Stimulated activated CD4-positive, alpha-beta T cell treated with anti-CD3 and anti-CD28 coated beads, Interleukin-1b, Interleukin-23, amount 100 ng/mL, for 1 hour (primary cell): ENCODE measurements at places on chromosomes 16 and 17.

DNA sequence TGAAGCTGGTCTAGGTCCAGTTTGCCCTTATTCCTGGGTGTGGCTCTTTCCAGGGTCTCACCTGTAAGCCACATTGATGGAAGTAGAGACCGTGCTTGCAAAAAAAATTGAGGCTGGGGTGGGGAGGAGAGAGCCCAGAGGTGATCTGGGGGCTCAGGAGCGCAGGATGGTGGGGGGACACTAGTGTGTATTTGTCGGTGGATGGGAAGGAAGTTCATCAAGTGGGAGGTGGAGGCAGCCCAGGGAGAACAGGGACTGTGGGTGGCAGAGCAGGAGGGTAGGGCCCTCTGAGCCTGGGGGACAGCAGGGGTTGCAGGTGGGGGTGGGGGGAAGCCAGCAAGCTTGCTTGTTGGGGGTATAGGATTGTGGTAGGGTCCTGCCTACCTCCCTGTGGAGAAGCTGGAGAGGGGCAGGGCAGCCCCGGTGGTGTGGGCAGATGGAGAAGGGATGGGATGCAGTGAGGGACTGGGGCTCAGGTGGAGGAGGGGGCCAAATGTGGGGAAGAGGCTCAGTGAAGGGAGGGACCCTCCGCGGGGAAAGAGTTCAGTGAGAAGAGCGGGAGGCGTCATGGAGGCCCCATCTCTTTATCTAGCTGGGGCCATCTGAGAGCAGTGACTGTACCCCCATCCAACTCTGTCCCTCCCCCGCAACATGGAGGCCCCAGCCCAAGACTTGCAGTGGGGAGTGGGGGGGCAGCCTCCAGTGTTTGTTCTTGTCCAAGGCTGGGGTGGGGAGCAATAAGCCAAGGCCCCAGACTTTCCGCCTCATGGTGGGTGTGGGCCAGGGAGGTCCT lies 17.2 kb upstream of the TMEM92 start:
- no peak for DNase-seq

- DNase-seq: no peak
Measured at GRCh38 chr16:85571813-85572619, 41.1 kb upstream of the GSE1 start.

DNA sequence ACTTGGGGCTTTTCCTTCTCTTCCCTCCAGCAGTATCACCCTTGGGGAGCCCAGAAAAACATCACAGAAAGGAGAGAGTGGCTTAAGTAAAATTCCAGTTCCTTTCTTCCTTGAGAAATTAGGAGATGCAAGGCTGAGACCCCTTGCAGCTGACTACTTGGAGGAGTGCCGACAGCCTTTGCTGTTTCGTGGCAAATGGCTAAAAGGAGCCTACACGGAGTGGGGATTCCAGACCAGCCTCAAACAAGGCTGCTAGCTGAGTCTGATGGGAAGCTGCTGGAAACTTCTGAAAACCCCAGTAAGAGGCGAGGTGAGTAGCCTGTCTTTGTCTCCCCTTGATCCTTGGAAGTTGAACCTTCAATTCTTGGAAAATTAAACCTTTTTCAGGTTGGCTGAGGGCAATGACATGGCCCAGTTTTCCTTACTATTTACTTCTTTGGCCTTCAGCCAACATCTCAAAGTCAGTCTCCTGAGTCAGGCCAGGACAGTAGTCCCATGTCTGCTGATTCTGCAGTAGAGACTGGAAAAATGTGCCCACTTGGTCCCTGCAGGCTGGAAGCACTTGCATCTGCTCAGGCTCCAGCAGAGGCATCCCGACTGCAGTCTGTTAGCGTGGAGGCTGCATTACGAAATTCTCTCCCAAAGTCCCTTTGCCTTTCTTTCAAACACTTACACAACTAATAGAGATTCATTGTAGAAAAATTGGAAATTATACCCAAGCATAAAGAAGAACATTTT lies 23.4 kb downstream of the SMIM36 start:
- no peak for DNase-seq

DNA sequence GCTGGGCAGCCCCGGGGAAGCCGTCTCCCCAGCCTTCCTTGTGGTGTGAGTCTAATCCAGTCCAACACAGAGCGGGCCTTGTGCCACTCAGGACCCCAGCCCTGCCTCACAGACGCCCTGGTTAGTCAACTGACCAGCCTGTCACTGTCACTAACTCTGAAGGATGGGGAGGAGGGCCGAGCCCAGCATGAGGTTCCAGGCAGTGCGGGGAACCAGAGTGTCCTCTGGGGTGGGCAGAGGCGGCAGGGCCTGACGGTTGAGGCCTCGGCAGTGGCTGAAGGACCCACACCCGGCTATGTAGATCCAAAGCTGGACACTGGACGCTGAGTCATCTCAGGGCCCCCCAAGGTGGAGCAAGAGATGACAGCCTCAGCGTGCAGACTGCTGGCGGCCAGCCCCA lies 8.6 kb downstream of the RPUSD1 start:
- no peak for DNase-seq

DNA sequence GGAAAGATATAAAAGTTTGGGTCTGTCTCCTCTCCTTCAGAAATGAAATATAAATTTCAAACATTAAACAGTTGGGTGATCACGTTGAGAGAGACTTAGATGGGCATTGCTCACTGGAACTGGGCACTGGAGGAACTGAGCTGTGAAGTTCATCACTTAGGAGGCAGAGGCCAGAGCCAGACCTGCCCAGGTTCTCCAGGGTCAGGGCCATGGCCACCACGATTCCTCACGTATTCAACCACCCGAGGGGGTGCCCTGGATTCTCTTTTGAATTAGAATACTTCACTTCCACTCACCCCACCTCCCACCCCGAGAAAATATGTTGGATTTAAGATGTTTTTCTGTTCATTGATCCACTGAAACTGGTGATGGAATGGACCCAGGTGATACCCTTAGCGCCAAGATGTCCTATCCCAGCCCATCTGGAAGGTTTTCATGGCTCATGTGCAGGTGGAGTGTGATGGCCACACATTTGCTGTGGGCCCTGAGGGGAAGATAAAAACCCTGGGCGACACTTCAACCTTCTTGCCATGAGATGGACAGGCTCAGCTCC lies 6.1 kb downstream of the PRR29 start:
- DNase-seq: no peak

GRCh38 chr17:43469145-43469544 lies 14.6 kb upstream of the DHX8 start:
- DNase-seq: no peak

- DNase-seq: no peak
Measured at GRCh38 chr17:42135664-42136653, 13.4 kb downstream of the HSPB9 start.

DNA sequence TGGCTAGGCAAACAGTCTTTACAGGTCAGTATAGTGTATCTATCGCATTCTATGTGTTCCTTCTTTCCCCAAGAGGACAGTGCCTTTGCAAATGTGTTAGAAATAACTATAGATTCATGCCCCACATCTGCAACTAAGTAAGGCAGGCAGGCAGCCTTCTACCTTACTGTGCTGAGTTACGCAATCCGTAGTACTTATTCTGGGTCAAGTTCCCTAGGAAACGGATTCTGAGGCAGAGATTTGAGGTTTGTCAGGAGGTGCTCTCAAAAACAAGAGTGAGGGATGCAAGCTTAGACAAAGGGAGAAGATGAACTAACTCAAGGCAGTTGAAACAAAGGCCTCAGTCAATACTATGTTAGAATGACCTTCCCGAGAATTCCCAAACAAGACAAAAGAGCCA lies 12.7 kb upstream of the ANKFY1 start:
- no peak for DNase-seq
